ENCODE measurements at places on chromosomes 1 and 21.

- DNase-seq: no peak
These were observed 13.9 kb upstream of the S100A7 start for GRCh38 chr1:153474347-153474746.

- DNase-seq: no peak
These were observed 66.1 kb upstream of the CXADR start for GRCh38 chr21:17446737-17447136.

GRCh38 chr21:20802201-20802600, 196.0 kb upstream of the NCAM2 start:
- DNase-seq: no peak

DNA sequence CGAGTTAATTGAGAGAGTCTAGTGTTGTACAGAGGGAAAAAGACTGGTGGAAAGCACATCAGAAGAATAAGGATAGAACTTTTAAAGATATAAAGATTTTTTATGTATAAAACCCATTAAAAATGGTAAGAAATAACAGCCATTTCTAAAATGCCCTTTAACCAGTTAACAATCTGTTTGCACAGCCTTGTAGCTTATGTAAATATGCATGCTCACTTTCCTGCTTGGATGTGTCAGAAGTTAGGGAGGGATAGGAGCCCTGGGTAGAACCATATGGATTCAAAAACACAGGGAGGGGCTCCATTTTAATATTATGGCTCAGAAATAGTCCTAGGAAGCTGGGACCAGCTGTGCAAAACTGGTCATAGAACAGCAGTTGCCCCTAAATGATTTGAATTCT, 4.5 kb upstream of the EDEM3 start:
- DNase-seq: no peak

- peak; percentile 22 for DNase-seq
These were observed 12.4 kb upstream of the SHISA4 start for GRCh38 chr1:201876148-201876818.

DNA sequence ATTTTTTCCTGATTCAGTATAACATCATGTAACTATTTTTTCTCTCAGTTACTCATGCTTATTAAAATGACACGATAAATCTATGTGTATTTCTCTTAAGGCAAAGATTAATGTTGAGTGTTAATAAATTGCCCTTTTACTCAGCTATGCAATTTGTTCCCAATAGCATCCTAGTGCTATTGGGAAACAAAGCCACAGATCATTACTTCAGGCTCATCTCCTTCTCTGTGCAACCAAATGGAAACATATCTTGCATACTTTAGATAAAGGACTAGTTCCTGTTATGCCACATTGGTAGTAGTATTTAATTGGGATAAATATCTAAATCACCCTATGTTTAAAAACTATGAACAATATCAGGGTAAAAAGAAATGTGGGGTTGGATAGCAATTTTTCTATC, 106.2 kb downstream of the PLPPR4 start:
- DNase-seq: no peak

- no peak for DNase-seq
These were observed 28.1 kb upstream of the RGS5 start for GRCh38 chr1:163230827-163231226.

GRCh38 chr1:109241344-109241743, 8.0 kb upstream of the CELSR2 start:
- DNase-seq: peak; percentile 44

- DNase-seq: no peak
These were observed 35.8 kb downstream of the UBIAD1 start for GRCh38 chr1:11308699-11309224.

DNA sequence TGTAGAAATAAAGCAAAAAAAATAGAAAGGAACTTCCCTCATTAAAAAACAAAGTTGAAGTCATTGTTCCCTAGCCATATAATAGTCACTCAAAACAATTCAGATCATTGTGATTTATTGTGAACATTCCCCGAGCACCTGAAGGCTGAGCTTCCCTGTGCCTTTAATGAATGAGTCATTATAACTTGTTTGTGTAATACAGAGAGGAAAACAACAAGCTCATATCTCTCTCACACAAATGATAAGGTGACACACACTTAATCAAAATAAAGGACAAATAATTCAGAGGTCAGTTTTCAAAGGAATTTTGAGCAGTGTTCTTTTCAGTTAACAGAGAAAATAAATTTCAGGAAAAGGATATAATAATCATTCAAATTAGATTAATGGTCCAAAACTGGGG, 326.2 kb downstream of the DUSP10 start:
- no peak for DNase-seq

DNA sequence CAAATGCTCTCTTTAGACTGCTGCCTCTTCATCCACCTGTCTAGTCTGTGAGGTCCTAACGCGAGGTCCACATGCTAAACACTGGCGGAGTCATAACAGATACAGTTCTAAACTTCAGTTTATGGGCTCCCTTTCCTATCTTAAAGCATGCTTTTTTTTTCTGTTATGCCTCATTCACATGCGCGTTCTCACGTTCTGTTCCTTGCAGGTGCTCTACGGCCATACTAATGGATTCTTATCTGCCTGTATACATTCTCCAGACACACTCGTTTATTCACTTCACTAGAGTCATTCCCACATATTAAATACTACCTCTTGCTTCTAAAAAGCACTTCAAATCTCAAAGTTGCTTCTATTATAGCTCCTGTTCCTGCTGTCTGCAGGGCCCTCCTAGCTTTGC, 38.7 kb downstream of the PHC2 start:
- DNase-seq: no peak

DNA sequence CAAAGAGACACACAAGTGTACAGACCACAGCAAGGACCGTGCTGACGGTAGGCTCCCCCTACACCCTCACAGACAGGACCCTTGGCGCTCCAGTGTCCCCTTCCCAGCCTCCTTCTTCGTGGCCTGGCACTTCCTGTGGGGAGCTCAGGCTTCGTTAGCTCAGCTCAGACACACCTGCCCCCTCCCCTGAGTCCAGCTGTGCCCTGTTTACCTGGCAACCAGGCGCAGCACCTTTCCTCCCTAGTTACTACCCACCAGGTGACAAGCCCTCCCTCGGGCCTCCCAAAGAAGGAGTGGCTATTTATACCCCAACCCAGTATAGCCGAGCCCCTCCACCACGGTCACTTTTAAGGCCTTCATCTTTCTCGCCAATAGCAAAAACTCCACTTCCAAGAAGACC, 4.7 kb downstream of the CELF3 start:
- no peak for DNase-seq

- no peak for DNase-seq
These were observed 55.0 kb upstream of the SERBP1 start for GRCh38 chr1:67485046-67485811.

- no peak for DNase-seq
These were observed 19.8 kb upstream of the VCAM1 start for GRCh38 chr1:100699744-100700143.

- DNase-seq: peak; percentile 13
These were observed 27.5 kb upstream of the KDM4A start for GRCh38 chr1:43622471-43622870.

GRCh38 chr1:241608379-241609033, 31.7 kb downstream of the CHML start:
- no peak for DNase-seq

DNA sequence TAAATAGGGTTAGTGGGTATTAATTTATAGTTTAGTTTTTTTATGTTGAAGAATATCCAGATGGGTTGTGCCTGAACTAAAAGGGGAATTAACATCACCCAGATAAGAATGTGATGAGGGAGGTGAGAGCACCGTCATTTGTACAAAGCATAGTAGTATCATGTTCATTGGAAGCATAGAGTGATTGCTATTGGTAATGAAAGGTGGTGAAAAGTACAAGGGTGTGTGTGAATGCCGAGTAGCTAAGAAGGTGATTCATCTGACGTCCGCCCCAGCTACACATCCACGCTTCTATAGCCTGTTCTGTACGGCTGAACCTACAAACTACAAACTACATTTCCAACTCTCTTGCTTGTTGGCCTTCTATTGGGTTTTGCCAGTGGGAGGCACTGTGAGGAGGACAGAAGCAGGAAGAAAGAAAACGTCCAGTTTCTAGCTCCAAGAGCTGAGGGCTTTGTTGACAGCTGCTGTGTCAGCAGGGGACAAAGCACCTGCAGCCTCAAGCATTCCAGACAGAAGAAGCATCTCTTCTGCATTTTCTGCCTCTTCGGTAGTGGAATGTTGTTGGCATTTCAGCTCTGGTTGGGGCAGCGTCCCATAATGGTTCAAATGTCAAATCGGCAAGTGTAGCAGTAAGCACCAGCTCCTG, 404.8 kb downstream of the KCTD3 start:
- peak; percentile 46 for DNase-seq

DNA sequence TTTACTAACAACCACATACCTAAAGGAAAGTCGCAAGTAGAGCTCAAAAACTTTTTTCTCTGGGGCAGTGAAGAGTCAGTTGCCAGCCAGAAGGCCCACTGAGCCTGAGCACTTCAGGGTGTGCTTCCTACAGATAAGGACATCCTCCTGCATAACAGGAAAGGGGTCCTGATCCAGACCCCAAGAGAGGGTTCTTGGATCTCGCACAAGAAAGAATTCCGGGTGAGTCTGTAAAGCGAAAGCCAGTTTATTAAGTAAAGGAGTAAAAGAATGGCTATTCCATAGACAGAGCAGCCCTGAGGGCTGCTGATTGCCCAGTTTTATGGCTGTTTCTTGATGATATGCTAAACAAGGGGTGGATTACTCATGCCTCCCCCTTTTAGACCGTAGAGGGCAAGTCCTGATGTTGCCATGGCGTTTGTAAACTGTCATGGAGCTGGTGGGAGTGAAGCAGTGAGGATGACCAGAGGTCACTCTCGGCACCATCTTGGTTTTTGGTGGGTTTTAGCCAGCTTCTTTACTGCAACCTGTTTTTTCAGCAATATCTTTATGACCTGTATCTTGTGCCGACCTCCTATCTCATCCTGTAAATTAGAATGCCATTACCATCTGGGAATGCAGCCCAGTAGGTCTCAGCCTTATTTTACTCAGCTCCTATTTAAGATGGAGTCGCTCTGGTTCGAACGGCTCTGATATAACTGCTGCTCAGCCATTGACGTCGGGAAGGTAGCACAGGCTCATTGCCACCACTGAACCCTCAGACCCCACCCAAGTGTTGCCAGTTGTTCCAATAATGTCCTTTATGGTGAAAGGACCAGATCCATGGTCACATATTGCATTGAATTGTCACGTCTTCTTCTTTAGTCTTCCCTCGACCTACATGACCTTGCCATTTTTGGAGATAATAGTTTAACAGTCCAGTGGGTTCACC, 96.6 kb upstream of the ERRFI1 start:
- DNase-seq: no peak

GRCh38 chr1:62012836-62013235, 181.8 kb upstream of the L1TD1 start:
- DNase-seq: peak; percentile 69

- no peak for DNase-seq
These were observed 29.7 kb downstream of the SSBP3 start for GRCh38 chr1:54376430-54377039.
